T-helper 22 cell (primary cell): ENCODE measurements at places on chromosomes 5 and 9.

- no peak for DNase-seq
Measured at GRCh38 chr5:36657563-36657995, 51.2 kb downstream of the SLC1A3 start.

DNA sequence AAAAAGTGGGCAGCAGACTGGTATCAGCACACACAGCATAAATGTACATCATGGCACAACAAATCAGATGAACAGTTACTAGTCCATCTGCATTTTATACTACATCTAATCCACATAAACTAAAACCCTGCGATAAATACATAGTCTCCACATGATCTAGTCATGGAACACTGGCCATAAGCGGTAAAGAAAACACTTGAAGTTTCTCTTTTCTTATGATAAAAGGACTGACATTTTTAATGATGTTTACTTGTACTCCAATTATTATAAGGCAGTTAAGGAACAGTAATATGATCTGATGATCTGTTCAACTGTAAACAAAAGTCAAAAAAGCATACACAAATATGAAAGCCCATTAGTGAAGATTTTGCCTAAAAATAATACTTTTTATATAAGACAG lies 112.5 kb downstream of the MPDZ start:
- DNase-seq = no peak

DNA sequence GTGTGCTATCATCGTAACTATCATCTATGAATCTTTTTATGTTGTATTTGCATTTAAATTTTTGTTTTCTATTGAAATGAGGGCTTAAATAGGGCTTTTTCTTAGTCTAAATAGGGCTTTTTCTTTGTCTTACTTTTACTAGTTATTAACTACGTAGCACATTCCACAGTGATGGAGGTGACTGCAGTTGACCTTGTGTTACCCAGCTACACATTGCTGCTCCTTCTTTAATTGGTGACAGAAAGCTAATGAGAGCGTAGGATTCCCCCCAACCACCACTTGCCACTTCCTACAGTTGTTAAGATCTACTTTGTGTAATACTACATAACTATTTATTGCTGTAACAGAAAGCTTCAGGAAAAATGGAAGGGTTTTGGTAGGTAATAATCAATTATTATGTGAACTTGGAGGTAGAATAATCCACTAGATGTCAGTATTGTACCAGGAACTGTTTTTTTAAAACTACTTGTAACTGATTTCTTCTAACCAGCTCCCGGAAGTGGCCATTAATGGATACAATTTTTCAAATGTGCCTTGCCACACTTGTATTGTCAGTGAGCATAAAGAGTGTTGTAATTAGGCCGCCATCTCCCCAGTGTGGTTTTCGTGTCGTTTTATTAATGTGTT lies 18.0 kb downstream of the MTRR start:
- no peak for DNase-seq

DNA sequence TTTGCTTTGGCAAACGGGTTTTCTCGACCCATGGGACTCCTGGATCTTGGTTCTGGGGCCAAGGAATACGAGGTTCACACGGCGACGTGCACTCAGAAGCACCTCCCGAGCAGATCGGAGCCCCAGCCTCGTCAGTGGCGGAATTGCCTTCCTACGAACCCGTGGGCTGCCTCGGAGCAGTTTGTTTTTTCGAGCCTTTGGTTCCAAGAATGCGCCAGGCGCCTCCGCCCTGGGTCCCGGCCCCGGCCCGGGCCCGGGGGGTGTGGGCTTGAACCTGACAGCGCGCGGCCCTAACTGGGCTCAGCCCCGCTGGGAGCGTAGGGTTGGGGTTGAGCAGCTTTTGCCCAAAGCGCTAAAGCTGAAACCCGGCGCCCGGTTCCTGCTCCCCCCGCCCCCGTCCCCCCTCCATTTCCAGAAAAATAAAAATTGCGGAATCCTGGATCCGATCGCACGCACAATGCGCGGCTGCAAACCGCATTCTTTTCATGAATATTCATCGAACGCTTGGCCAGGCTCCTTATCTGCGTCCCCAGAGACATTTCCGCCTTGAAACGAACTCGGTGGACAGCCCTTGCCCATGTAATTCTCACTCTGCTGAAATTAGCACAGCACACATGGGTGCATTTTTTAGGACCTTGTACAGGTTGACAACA lies 1.0 kb downstream of the BASP1 start:
- DNase-seq = no peak

DNA sequence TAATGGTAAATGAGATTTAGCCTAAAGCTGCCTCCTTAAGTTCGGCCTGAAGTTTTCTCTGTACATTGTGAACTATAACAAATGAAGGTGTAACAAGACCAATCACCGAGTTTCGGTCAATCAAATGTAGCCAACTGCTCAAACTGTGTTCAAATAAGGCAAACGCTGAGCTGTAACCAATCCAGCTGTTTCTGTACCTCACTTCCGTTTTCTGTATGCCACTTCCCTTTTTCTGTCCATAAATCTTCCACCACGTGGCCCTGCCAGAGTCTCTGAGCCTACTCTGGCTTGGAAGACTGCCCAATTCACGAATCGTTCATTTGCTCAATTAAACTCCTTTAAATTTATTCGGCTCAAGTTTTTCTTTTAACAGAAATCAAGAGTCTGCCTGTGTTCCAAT lies 193.5 kb upstream of the KLF9 start:
- DNase-seq = no peak

DNA sequence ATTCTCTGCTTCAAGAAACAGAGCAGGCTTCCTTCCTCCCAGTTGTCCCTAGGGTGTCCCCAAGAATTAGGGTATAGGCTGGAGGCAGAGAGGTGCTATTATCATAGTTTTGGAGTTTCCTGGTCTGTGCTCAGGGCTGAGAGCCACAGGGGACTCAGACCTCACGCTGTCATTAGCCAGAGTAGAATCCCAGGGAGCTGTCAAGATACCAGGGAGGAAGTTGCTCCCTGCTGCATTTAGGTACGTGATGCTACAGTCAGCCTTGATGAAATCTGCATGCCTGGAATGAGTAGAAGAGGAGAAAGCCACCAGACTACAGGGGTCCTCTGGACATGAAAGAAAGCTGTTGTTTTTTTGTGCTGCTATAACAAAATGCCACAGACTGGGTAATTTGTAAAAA lies 273.2 kb downstream of the SH3GL2 start:
- no peak for DNase-seq

DNA sequence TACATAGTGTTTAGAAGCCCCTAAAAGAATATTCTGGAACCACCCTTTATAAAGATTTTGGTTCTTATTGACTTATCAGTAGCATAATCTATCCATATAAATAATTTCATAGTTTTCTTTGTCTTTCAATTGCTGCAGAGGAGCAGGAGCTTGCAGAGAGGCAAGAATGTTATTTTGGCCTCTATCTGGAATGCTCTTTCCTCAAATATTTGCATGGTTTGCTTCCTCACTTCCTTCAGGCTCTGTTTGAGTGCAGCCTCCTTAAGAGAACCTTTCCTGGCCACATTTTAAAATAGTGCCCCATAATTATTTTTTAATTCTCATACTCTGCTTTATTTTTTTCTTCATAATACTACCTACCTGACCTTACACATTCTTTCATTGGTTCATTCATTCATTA lies 1.5 kb downstream of the C5 start:
- DNase-seq = no peak

DNA sequence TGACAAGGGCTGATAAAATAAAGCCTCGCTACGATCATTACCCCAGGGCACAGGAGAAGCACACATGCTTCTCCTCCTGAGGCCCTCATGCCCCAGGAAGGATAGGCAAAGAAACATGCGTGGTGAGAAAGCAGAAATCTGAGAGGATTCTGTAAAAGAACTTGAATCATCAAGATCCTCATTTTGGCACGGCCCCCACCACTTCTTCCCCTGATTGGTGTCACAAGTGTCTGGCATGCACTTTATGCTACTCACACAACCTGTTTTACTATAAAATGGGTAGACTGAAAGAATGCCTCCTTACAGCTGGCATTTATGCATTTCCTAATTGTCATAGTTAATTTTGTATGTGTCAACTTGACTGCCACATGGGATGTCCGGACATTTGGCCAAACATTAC lies 32.1 kb downstream of the PCA3 start:
- DNase-seq = no peak

DNA sequence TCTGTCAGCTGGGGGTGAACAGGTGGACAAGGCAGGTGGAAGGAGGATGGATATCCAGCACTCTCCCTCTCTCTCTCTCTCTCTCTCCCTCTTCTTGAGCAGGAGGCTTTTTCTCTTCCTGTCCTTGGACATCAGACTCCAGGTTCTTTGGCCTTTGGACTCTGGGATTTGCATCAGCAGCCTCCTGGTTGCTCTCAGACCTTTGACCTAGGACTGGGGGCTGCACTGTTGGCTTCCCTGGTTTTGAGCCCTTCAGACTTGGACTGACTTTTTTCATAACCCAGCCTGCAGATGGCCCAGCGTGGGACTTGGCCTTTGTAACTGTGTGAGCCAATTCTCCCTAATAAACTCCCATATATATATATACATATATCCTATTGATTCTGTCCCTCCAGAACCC lies 35.0 kb upstream of the SEMA4D start:
- no peak for DNase-seq

GRCh38 chr5:129172580-129172979 lies 78.0 kb downstream of the ISOC1 start:
- no peak for DNase-seq

DNA sequence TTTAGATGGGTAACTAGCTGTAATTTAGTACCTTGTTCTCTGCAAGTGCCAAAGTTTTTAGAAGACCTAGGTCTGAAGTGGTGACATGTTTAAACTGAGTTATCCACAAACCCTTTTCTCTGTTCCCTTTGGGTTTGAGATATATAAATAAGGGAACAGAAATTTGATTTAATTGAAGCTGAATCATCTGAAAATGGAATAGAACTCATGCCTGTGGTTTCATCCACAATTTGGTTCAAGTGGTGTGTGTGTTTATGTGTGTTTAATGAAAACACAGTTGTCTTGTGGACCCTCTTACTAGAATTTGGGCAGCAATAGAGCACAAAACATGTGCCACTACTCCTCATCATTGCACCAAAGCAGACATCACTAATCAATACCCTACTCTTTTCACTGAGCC lies 216.9 kb downstream of the GLIS3 start:
- DNase-seq = no peak

DNA sequence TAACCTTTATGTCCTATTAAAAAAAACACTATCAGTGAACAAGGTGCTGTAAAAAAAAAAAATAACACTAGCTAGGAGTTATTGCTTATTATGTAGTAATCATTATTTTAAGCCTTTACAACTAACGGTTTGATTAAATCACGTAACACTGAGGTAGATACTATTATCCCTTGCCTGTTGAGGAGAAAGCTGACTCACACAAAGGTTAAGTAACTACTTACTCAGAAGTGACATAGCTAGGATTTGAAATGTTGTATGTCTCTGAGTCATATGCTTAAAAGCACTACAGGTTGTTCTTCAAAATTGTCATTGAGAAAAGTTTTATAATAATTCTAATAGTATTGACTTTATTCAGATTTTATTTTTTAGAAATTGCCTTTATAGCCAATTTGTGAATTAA lies 8.8 kb downstream of the TENT2 start:
- no peak for DNase-seq

- no peak for DNase-seq
Measured at GRCh38 chr5:151722546-151722945, 35.8 kb upstream of the SPARC start.

DNA sequence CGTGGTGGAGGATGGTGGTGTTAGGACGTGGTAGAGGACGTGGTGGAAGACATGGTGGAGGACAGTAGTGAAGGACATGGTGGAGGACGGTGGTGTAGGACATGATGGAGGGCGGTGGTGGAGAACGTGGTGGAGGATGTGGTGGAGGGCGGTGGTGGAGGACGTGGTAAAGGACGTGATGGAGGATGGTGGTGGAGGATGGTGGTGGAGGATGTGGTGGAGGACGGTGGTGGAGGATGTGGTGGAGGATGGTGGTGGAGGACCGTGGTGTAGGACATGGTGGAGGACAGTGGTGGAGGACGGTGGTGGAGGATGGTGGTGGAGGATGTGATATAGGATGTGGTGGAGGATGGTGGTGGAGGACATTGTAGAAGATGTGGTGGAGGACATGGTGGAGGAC lies 67.6 kb downstream of the S1PR3 start:
- DNase-seq = no peak

- no peak for DNase-seq
Measured at GRCh38 chr9:126132746-126133145, 193.9 kb upstream of the MVB12B start.

- DNase-seq = no peak
Measured at GRCh38 chr5:61130289-61130688, 32.0 kb downstream of the SMIM15 start.

GRCh38 chr9:27829621-27830020 lies 256.3 kb upstream of the C9orf72 start:
- no peak for DNase-seq

DNA sequence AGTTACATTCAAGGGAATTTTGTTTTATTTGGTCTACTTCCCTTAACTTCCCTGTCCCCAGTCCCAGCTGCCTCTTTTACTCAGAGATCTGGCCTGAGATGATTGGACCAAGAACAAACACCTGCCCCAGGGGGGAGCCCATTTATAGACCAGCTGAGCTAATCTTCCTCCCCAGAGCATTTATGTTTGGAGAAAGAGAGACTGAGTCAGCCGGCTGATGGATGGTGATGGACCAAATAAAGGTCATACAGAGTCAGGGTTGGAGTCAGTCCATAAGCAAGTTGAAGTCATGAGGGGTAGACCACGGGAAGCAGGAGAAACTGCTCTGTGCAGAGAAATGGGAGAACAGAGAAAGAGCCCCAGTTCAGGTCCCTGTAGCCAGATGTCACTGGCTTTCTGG lies 77.7 kb downstream of the TMEM174 start:
- DNase-seq = no peak

GRCh38 chr5:95285409-95285755 lies 488 bp upstream of the MCTP1 start:
- DNase-seq = no peak

DNA sequence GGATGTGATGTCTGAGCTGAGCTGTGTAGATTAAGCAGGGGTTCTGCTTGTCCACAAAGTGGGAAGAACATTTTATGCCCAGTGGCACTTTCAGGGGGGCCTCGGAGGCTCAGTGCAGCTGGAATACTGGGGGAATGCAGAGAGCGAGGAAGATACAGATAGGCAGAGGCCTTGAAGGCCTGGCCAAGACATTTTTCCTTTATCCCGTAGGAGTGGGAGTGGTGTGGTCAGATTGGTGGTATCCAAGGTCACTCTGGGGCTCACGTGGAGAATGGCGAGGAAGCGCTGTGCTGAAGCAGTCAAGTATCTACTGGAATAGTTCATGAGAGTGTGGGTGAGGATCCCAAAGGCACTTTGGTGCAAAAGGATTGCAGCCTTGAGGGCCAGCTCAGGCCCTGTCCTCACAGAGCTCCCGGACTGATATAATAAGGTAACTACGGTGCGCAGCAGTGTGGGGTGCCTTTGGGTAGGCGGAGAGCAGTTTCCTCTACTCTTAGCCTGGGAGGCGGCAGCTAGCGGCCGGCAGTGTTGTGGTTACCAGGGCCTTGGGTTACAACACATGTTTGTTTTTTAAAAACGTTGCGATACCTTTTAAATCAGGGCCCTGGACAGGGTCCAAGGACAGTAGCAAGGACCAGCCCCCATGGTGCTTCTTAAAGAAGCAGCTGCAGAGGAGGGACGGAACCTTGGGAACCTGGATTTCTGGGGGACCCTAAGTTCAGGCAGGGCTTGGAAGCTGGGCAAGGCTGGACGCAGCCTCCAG lies 10.8 kb upstream of the CCDC69 start:
- no peak for DNase-seq
